Transverse colon (tissue), 4 donors: ENCODE measurements at places on chromosomes 5 and 9. TPM values are rescaled to one million over a fixed set of nuclear protein-coding genes. Genes with fewer than 3 reads are reported as not detected.

The AGXT2 gene
- total RNA-seq: not detected

The SMIM33 gene
- 0.55 TPM for total RNA-seq

The CCDC69 gene
- 56.5 TPM for total RNA-seq

The INSL4 gene
- total RNA-seq: not detected

DNA sequence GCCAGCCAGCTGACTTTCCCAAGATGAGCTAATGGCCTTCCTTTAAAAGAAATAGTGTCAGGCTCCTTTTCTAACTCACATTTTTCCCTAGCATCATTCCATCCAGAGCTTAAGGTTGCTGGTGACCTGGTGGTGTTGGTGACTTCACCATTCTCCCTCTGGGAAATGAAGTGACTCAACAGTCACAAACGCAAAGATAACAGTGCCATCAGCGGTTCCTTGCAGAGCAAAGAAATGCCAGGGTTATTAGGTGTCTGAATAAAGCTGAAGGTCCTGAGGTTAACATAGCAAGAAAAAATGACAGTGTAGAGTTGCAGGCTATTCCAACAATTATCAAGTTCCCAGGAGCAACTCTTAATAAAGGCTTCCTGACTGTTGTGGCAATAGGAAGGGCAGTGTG is 111.8 kb upstream of the SLC44A1 start:
- no peak for DNase-seq
- no peaks in the 10 kb centered on the region for H3K27me3 ChIP-seq
- H3K27ac ChIP-seq: no peak overlapping the region
- no peaks in the 10 kb centered on the region for H3K4me1 ChIP-seq
- no peak overlapping the region for H3K4me3 ChIP-seq

GRCh38 chr9:86285261-86285660 is 2.9 kb upstream of the ISCA1 start:
- no peaks in the 10 kb centered on the region for H3K27me3 ChIP-seq
- peaks cover 17% of the 10 kb centered on the region for H3K4me1 ChIP-seq
- no peak for DNase-seq

- no peaks in the 10 kb centered on the region for H3K4me1 ChIP-seq
- H3K36me3 ChIP-seq: no peaks in the 10 kb centered on the region
- H3K4me3 ChIP-seq: no peak overlapping the region
- H3K27me3 ChIP-seq: peaks cover 31% of the 10 kb centered on the region
- DNase-seq: no peak
- no peak overlapping the region for H3K27ac ChIP-seq
Measured at GRCh38 chr5:180644129-180644824, 5.1 kb downstream of the FLT4 start.
